NCI-H774 (cell line): ENCODE measurements at places on chromosomes 4 and X.

GRCh38 chr4:37068580-37068979 lies 176.0 kb upstream of the NWD2 start:
- DNase-seq, result no peak

DNA sequence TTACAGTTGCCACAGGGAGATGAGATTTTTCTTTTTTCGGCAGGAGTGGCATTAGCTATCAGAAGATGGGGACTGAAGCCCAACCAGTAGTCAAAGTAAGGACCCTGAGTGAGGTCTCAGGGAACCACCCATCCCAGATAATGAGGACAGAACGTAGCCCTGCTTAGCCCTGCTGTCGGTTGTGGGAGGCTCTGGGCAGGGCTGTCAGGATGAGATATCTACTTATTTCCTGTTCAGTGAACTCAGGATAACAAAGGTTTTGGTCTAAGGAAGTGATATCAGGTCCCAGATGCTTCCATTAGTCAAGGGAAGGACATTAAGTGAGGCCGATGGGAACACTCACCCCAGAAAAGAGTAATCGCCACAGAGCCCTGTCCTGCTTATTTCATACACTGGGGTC lies 2.3 kb downstream of the MAGEB16 start:
- no peak for DNase-seq

GRCh38 chr4:168524006-168524405 lies 27.2 kb downstream of the PALLD start:
- no peak for DNase-seq

- no peak for DNase-seq
These were observed 90.2 kb downstream of the CXCL13 start for GRCh38 chr4:77695774-77696173.

GRCh38 chrX:49792376-49792775 lies 36.7 kb upstream of the PAGE4 start:
- no peak for DNase-seq

DNA sequence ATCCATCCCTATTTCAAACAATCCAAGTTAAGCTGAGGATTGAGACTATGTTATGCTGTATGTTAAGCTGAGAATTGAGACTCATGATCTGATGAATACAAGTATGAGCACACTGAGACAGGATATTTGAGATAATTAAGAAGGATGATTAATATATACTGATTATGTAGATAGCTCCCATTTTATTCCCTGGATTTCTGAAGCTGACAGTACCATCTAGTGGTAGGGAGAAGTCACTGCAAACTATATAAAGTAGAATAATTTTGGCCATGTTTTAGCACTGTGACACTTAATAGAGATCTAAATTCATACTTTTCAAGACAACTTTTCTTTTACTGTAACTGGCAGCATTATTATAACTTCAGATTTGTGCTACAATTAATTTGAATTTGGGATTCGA lies 63.8 kb upstream of the HPRT1 start:
- DNase-seq, result no peak

DNA sequence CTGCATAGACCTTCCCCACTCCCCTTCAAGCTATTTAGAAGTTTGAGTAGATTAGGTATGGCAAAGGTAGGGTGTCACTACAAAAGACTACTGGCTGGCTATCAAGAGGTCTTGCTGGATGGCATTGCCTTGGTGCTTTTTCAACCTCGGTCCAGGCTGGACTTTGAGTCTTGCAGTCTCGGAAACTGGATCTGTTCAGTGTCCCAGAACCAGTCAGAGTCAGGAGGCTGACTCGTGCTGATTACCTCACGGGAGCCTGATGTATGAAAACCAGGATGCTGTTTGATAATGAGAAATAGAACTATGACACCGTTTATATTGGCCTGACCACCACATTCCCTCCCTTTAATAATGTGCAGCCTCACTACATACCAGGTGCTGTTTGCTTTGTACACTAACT lies 2.7 kb upstream of the PHKA1 start:
- no peak for DNase-seq

DNA sequence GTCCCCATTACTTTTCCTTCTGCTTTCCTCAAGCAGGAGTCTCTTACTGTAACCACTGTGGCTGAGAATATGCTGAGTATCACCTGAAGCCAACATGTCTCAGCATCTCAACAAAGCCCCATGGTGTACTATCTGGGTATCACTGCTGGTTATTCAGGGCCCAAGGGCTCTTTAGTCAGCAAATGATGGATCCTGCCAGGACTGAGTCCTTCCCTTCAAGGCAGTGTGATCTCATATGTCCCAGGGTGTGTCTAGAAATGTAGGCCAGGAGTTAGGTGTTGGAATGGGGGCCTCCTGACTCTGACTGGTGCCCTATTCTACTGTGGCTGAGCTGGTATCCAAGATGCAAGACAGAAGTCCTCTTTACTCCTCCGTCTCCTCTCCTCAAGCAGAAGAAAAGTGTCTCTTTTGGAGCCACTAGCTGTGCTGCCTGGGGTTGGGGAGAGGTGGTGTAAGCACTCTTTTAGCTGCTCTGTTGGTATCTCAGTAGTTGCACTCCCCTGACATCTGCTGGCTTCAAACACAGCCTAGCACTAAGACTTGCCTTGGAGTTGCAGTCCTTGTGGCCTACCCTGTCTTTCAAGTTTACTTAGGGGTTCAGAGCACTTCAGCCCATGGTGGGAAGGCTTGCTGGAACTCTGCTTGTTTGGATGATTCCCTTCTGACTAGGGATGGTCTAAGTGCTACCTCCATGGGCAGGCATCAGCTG lies 28.6 kb downstream of the OCIAD2 start:
- no peak for DNase-seq
